ENCODE measurements at places on chromosomes 4 and X. TPM values are rescaled to one million over a fixed set of nuclear protein-coding genes. Genes with fewer than 3 reads are reported as not detected.

The MAGEA10 gene
- polyA plus RNA-seq, result not detected

The CLNK gene
- not detected for polyA plus RNA-seq

- DNase-seq, result no peak
Observed at GRCh38 chr4:75671802-75672421, 1.3 kb downstream of the G3BP2 start.

DNA sequence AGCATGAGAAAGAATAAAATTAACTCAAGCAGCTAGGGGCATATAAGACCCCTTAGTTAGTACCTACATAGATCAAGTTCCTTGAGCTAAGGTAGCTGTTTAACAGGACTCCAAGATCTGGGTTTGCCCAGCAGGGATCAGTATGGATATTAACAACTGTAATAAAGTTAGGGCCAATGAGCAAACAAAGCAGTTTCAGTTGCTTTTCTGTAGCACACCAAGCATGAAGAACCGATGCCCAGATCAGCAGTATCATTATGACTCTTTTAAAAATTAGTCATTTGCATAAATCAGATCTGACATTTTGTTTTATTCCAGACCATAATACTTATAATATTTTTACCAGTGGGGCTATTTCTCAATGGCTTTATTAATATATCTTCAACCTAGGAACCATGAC lies 80.9 kb downstream of the C4orf33 start:
- no peak for DNase-seq

The IRAK1 gene
- 191 TPM for polyA plus RNA-seq

GRCh38 chr4:12144051-12144450 lies 715.4 kb upstream of the HS3ST1 start:
- DNase-seq, result no peak

The MAGEA2 gene
- not detected for polyA plus RNA-seq

DNA sequence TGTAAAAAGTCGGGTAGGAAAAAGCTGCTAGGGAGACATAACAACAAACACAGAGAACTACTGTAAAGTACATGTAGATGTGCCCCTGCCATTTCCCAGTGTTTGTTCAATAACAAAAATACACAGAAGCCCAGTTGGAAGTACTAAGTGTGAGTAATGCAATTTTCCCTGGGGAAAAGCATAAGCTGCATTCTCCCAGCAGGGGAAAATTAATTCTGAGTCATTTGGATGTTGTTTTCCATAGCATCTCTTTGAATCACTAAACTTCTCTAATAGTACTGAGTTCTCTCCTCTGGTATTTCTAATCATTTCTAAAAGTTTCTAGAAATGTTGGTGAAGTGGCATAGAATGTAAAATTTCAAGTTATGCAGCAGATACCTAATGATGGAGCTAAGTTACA lies 1114.9 kb downstream of the C4orf33 start:
- DNase-seq, result no peak

- no peak for DNase-seq
Observed at GRCh38 chr4:38591617-38592337, 72.2 kb upstream of the KLF3 start.

DNA sequence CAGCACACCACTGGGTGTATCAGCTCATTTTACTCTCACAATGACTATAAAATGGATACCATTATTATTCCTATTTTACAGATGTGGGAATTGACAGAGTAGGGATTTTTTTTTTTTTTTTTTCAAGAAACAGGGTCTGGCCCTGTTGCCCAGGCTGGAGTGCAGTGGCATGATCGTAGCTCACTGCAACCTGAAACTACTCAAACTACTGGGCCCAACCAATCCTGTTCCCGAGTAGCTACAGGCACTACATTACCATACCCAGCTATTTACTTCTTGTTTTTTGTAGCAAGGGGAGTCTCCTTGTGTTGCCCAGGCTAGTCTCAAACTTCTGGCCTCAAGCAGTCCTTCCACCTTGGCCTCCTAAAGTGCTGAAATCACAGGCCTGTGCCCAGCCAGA lies 95.2 kb downstream of the LARP7 start:
- no peak for DNase-seq

GRCh38 chr4:38290366-38290765 lies 330.2 kb downstream of the PTTG2 start:
- DNase-seq, result no peak

The MEPE gene
- not detected for polyA plus RNA-seq

DNA sequence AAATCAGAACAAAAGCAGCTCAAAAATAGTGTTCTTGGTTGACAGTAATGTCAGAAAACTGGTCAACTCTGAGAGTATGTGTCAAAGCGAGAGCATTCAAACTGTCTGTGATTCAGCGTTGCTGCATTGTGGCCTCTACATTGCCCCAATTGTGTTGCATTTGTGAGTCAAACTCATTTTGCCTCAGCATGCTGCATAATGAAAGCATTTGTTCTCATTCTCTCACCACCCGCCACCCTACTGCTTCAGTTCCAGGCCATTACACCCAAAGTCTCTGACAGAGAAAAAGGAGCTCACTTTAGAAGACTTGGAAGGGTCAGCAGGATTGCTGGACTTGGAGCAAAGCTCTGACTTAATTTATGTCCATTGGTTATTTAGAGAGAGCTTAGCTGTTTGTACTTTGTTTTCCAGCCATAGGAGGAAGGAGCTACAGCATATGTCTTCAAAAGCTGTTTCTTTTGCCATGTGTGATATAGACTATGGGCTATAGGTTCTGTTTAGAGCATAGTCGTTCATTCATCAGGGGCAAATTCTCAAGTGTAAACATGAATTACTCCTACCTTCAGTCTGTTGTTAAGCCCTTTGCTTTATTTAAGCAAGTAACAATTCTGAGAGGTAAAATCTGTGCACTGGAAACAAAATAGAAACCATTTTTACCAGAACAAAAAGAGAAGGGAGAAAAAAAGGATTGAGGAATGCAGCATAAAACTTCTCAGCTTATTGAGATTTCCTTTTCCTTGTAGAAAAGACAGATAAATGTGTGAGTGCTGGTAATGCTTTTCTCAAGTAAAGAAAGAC lies 153.4 kb upstream of the ANK2 start:
- no peak for DNase-seq

GRCh38 chr4:41307638-41308037 lies 50.9 kb downstream of the UCHL1 start:
- DNase-seq, result no peak

The PNMA6F gene
- not detected for polyA plus RNA-seq

DNA sequence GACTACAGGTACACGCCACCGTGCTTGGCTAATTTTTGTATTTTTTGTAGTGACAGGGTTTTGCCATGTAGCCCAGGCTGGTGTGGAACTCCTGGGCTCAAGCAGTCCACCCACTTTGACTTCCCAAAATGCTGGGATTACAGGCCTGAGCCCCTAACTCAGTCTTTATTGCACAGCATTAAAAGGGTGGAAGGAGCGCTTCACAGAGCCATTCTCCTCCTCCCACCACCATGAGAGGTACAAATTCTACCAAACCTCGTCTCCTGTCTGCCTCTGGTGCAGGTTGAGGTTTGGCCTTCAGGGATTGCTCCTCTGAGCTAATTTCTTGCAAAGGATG lies 52.3 kb downstream of the TLR10 start:
- DNase-seq, result no peak

DNA sequence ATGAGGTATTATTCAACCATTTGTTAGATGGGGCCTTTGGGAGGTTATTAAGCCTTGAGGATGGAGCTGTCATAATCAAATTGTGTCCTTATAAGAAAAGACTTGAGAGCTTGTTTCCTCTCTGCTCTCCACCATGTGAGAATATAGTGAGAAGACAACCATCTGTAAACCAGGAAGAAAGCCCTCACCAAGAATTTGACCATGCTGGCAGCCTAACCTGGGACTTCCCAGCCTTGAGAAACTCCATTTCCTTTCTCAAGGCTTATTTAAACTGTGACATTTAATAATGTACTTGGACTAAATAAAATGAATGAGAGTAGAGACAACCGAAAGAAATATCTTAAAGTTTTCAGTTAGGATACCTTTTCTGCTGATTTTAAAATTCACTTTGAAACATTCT lies 83.7 kb upstream of the GC start:
- no peak for DNase-seq

DNA sequence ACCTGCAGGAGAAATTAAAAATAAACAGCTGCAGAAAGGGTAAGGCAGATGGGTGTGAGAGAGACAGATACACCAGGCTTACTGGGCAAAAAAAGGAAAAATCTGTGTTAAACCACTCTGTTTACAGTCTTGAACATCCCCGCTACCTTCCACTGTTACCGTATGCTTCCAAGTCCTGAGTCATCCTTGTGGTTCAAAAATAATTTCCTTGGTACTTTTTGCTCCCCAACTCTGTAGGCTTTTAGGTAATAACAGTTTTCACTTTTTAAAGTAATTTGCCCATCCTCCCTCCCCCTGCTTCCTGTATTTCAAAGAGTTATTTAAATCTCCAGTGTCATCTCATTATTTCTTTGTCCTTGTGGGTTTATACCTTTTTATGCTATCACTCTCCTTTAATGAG lies 210.1 kb upstream of the FAT4 start:
- no peak for DNase-seq

- DNase-seq, result no peak
Observed at GRCh38 chrX:72016881-72017783, 106.5 kb downstream of the NHSL2 start.

The VCX3A gene
- polyA plus RNA-seq, result not detected

DNA sequence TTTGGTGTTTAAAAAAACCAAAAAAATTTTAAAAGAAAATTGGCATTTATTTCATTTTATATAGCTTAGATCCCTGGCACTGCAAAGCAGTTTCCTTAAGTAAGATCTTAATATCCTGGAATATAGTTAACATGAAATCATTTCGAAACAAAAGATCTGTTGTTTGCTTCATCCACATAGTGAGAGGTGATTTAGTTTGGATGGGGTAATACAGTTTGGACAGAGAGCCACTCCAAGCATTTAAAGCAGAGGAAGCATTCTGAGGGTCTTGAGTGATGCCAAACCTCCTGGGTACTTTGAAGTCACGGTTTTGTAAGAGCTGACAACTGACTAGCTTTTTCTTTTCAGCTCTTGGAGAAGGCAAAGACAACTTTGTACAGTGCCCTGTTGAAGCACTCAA lies 28.7 kb downstream of the NOCT start:
- DNase-seq, result no peak

- DNase-seq, result no peak
Observed at GRCh38 chr4:90142081-90142480, 14.9 kb downstream of the CCSER1 start.

DNA sequence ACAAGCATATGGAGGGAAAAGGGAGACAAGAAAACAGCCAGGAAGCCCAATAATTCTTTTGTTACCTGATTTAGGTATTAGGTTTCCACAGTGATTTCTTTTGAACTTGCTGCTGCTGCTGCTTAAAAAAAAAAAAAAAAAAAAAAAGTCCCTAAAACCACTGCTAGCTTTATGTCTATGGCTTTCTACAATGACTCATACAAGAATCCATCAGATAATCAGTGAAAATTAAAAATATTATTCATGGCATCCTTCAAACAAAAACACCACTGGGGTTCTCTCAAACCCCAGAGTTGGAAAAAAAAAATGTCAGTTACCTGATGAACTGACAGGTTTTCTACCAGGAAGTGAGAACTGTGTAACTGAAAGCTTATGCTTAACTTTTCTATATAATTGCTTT lies 14.3 kb downstream of the EPHA5 start:
- no peak for DNase-seq

DNA sequence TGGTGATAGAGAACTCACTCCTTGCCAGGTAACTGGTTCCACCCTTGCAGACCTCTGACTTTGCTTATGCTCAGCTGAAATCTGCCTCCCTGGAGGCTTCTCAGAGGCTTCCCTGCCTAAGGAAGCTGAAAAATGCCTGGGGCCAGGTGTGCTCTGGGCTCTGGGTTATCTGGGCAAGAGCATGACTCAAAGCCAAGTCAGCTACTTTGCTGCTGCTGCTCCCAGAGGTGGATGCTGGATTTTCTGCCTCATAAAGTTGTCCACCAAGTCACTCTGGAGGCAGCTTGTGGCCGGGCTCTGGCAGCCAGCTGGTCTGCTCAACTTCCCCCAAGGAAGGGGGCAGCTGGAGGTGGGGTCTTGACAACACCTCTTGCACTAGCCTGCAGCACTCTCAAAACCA lies 132.7 kb downstream of the PJA1 start:
- no peak for DNase-seq

DNA sequence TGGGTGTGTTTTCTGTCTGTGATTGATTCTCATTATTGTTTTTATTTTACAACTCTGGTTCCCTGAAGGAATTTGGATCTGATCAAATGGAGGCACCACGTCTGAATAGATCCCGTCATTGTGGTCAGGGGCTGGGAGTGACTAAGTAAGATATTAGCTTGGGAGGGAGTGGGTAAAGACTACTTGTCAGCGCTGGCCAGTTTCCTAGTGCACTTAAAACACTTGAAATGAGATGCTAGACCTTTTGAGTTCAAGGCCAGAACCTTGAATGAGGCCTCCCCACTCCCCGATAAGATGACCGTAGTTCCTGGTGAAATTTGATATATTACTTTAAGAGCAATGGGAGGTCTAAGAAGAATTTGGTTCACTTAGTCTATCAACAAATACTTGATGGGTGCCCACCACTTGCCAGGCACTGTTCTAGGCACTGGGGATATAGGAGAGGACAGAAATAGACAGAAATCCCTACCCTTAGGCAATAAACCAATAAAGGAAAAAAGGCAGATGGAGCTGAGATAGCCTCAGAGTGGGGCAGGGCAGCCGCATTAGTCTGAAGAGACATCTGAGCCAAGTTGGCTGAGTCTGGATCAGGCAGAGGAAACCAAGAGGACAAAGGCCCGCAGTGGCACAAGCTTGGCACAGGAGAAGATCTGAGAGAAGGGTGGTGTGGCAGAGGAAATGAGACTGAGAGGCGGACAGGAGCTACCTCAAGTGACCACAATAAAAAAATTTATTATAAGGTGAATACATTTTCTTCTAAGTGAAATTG lies 11.8 kb downstream of the FAM184B start:
- DNase-seq, result no peak

The PPAT gene
- 22.2 TPM for polyA plus RNA-seq

DNA sequence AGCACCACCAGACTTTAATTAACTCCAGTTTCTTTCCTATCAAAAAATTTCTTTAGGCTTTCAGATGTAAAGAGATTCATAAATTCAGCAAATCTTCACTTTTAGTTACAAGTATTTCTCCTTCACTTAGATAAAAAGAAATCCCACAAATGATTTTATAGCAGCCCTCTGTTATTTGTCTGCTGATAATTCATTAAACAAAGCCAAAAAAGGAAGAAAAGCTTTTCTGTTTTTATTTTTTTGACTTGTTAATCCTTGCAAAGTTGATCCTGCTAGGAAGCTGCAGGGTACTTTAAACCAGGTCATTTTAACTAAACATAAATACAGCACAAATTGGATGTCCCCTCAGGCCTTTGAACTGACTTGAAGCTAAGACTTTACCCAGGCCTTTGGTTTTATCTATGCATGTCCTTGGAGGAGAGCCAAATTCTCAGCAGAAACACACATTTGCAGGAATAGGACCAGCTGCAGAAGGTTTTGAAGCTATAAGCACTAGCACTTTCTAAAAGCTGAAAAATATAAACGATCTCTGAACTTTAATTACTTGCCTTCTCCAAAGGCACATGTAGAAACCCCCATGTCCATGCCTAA lies 57.5 kb downstream of the PCDH18 start:
- no peak for DNase-seq

The SPIN2A gene
- polyA plus RNA-seq, result 0.34 TPM

DNA sequence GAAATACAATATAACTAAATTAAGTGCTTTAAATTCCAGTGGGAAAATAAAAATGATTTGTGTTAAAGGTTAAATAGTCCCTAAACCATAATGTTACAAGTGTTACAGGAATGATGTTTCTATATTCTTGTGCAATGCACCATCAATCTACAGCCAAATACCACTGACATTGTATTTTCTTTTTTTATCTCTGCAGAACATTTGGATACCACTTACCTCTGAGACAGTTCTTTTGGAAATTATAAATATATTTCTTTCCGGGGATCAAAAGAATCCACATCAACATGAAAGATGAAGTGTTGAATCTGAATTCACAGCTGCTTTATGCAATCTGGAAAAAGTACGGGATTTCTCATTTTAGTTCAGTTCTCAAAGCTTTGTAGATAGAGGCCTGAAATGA lies 518.3 kb upstream of the AGA start:
- DNase-seq, result no peak
